ENCODE measurements at places on chromosomes 1 and 21.

DNA sequence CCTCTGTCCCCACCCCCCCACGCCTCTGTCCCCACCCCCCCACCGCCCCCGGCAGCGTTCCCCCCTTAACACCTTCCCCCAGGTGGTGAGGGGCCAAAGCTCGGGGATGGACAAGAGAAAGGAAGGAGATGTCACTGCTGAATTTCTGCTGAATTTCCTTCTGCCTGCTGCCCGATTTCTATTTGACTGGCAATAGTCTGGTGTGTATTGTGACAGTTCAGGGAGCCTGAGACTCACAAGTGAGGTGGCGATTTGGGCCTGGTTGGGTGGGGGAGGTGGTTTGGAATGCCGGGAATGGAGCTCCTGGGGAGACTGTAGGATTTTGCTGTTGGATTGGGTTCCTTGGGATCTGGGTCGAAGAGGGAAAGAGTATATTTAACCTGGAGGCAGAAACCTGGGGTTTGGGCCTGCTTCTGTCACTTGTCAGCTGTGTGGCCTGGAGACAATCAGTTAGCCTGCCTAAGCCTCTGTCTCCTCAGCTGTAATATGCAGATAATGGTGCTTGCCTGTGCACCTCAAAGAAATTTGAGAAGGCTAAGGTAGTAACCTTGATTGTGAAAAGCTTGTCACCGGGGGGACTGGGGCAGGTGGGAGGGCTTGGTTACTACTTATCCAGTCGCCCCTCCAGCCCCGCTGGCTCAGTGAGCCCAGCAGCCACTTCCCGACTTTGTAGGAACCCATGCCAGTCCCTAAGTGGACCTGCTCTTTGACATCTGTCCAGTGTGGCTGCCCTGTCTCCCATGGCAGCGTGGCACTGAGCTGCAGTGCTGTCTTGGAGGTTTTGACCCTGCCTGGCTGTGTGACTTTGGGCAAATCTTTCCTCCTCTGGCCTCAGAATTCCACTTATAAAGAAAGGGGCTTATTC, 7.7 kb upstream of the LMNA start:
- no peak for DNase-seq

DNA sequence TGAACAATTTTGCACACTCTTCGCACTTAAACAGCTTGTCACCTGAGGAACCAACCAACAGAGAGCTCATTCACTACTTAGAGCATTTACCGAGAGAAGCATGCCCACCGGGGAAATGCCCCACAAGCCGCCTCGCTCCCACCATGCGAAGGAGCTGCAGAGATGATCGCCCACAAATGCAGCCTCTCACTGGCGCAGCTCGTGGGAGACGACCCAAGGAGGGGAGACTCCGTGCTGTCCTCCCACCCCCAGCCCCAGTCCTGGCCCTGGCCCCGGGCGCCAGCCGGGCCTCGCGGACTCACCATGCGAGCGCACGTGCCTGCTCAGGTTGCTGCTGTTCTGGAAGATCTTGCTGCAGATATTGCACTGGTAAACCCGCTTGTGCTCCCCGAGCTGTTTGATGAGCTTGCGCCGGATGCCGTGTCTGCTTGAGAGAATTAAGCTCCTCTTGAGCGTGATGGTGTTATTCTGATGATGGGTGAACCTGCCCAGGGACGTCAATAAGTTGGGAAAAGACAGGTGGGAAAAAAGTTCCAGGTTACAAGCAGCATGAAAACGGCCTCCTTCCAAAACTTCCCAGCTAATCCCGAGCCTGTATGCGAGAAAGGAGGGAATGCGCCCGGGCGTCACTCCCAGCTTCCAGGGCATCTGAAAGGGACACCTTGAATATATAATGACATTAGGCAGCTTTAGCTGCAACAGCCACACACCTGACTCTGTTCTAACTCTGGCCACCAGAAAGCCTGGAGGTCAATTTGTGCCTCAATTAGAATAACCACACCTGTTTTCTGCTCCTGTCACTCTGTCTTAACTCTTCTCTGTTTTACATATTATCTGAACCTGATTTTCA, 42.8 kb downstream of the PRDM15 start:
- DNase-seq, result no peak

GRCh38 chr21:43928222-43929125, 63.5 kb downstream of the AGPAT3 start:
- no peak for DNase-seq

DNA sequence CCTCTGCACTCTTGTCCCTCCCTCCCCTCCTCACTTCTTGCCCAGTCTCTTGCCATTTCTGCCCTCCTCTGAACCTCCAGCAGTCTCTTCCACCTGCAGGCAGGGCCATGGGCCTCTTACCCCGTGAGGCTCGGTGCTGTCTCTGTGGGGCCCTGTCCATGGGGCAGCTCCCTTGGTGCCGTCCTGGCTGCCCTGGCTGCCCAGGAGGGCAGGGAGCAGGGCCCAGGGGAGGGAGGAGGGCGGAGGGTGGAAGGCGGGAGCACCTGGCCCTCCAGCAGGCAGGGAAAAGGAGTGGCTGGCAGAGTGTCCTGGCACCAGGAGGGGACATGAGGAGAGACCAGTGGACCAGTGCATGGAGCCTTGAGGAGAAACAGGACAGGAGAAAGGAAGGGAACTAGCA, at the start of gene RORC:
RORC (minus strand) TSS at position 198 of the 400 bp plus-strand sequence; CDS start at position 160, 38 bp downstream.
- DNase-seq, result no peak

- DNase-seq, result no peak
These were observed 97.8 kb upstream of the ZC3H11B start for GRCh38 chr1:219710529-219711194.

GRCh38 chr1:88188038-88188437, 496.0 kb upstream of the PKN2 start:
- DNase-seq, result no peak

- DNase-seq, result no peak
These were observed 47.4 kb downstream of the ALG6 start for GRCh38 chr1:63414691-63415365.

GRCh38 chr21:44253832-44254710, 7.6 kb downstream of the DNMT3L start:
- no peak for DNase-seq

- no peak for DNase-seq
These were observed 59.0 kb upstream of the LRRC53 start for GRCh38 chr1:74571493-74571800.

GRCh38 chr1:212753749-212754148, 37.8 kb downstream of the NSL1 start:
- no peak for DNase-seq

DNA sequence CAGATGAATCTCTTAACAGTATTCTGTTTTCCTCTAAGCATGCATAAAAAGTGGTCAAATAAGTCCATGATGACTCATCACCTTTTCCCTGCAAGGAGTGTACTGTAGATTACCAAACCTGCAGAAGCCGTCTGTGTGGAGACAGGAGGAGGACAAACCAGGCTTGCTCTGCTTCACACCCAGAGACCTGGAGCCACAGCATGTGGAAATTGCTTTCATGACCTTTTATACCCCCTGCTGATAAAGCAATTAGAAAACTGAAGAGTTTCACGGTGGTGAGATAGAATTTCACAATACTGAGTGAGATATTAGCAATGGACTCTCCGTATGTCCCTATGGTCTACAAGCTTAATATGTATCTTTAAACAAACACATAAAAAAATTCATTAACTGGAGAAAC, 9.4 kb downstream of the CORT start:
- DNase-seq, result no peak

- DNase-seq, result no peak
These were observed 61.0 kb downstream of the BACH1 start for GRCh38 chr21:29359718-29360117.

Data from CD8-positive, alpha-beta memory T cell (primary cell).